ENCODE measurements at places on chromosomes 16 and 17. TPM values are rescaled to one million over a fixed set of nuclear protein-coding genes. Genes with fewer than 3 reads are reported as not detected.

The ST6GALNAC2 gene
- 1.0 TPM for total RNA-seq

The DOK4 gene
- 36.4 TPM for total RNA-seq

The SMPD3 gene
- total RNA-seq = 0.09 TPM

The RNF213 gene
- 82.2 TPM for total RNA-seq

The LPCAT2 gene
- total RNA-seq = 12.7 TPM

The TEDC2 gene
- total RNA-seq = 1.0 TPM

The CIBAR2 gene
- not detected for total RNA-seq

The KRT15 gene
- total RNA-seq = 0.74 TPM

The TMEM235 gene
- not detected for total RNA-seq
